Activated CD4-positive, alpha-beta memory T cell treated with anti-CD3 and anti-CD28 coated beads, Interleukin-2, amount 10 ng/mL, durations not matched to agents 7 days and 5 days (primary cell): ENCODE measurements at places on chromosomes 5 and 9. TPM values are rescaled to one million over a fixed set of nuclear protein-coding genes. Genes with fewer than 3 reads are reported as not detected.

Gene TTC33
- 19.6 TPM for total RNA-seq

GRCh38 chr9:134320126-134320867 lies 6.0 kb upstream of the RXRA start:
- DNase-seq: no peak
- H3K27ac ChIP-seq: no peak overlapping the region
- no peaks in the 10 kb centered on the region for H3K36me3 ChIP-seq
- peaks cover 24% of the 10 kb centered on the region for H3K27me3 ChIP-seq
- H3K4me1 ChIP-seq: peaks cover 9% of the 10 kb centered on the region

Gene PAXX
- total RNA-seq: 64.4 TPM

GRCh38 chr5:68382640-68383039 lies 167.1 kb downstream of the PIK3R1 start:
- H3K27ac ChIP-seq: peak overlapping the region; percentile 69
- no peak overlapping the region for H3K4me3 ChIP-seq
- H3K4me1 ChIP-seq: peaks cover 77% of the 10 kb centered on the region
- H3K36me3 ChIP-seq: peaks cover 9% of the 10 kb centered on the region
- DNase-seq: no peak

- H3K4me3 ChIP-seq: no peak overlapping the region
- H3K36me3 ChIP-seq: no peaks in the 10 kb centered on the region
- DNase-seq: no peak
- H3K27ac ChIP-seq: no peak overlapping the region
- H3K4me1 ChIP-seq: no peaks in the 10 kb centered on the region
- peaks cover 2% of the 10 kb centered on the region for H3K27me3 ChIP-seq
Measured at GRCh38 chr9:72338631-72339030, 26.4 kb downstream of the ZFAND5 start.

Gene IL31RA
- total RNA-seq: 0.28 TPM

Gene PIP5K1B
- 1.5 TPM for total RNA-seq

DNA sequence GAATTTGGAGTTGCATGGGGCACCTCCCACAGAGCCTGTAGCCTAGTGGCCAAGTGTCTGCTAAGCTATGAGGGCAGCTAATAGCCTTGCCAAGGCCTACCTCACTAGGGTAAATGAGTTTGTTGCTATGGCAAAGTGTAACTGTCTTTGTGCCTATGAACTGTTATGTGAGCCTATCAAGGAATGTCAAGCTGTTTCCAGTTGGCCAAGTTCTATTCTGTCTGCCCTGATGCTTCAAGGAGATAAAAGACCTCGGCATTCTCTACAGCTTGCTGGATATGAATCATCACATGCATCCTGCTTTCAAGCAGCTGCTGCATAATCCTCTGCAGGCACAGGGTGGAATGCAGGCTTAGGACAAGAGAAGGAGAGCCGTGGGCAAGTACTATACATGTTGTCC lies 69.8 kb upstream of the CCDC112 start:
- H3K36me3 ChIP-seq: no peaks in the 10 kb centered on the region
- H3K27ac ChIP-seq: no peak overlapping the region
- DNase-seq: no peak
- H3K4me1 ChIP-seq: peaks cover 2% of the 10 kb centered on the region
- peaks cover 3% of the 10 kb centered on the region for H3K27me3 ChIP-seq
- H3K4me3 ChIP-seq: no peak overlapping the region

- H3K27ac ChIP-seq: no peak overlapping the region
- no peaks in the 10 kb centered on the region for H3K4me1 ChIP-seq
- no peak overlapping the region for H3K4me3 ChIP-seq
- no peaks in the 10 kb centered on the region for H3K27me3 ChIP-seq
- DNase-seq: no peak
Measured at GRCh38 chr5:120628156-120628555, 164.1 kb downstream of the PRR16 start.

GRCh38 chr5:14115323-14115895 lies 27.7 kb upstream of the TRIO start:
- no peak for DNase-seq
- H3K4me3 ChIP-seq: no peak overlapping the region
- H3K4me1 ChIP-seq: no peaks in the 10 kb centered on the region
- no peak overlapping the region for H3K27ac ChIP-seq

Gene THBS4
- total RNA-seq: 2.2 TPM

GRCh38 chr9:12503606-12504122 lies 189.5 kb upstream of the TYRP1 start:
- DNase-seq: no peak
- H3K36me3 ChIP-seq: no peaks in the 10 kb centered on the region
- no peak overlapping the region for H3K27ac ChIP-seq
- no peaks in the 10 kb centered on the region for H3K27me3 ChIP-seq
- H3K4me1 ChIP-seq: no peaks in the 10 kb centered on the region

DNA sequence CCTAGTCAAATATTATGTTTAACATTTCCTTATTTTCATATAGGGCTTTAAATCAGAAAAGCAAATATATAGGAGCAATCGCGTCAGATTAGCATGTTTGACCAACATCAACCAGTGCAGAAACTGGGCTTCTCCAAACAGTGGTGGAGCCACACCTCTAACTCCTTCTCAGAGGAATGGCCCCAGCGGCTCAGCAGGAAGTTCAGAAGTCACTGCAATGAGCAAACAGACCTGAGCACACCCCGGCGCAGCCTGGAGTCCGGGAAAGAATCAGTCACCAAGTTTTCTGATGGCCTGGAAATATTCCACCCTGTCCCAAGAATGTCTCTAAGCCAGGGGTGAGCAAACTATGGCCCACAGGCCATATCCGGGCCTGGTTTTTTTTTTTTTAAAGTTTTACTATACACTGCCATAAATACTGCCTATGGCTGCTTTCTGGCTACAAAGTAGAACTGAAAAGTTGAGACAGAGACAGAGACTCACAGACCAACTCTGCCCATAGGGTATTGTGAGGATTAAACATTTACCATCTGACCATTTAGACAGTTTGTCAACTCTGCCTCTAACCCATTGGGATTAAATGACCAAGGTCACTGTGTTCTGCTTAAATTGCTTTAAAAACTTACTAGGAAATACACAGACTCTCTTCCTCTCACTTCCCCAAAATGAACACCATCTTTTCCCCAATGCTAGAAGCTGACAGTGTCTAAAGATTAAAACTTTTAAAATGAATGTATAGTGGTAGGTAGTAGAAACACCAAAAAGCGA lies 5.4 kb downstream of the GOLM1 start:
- no peaks in the 10 kb centered on the region for H3K36me3 ChIP-seq
- H3K4me1 ChIP-seq: peaks cover 10% of the 10 kb centered on the region
- peaks cover 20% of the 10 kb centered on the region for H3K27me3 ChIP-seq
- DNase-seq: no peak

DNA sequence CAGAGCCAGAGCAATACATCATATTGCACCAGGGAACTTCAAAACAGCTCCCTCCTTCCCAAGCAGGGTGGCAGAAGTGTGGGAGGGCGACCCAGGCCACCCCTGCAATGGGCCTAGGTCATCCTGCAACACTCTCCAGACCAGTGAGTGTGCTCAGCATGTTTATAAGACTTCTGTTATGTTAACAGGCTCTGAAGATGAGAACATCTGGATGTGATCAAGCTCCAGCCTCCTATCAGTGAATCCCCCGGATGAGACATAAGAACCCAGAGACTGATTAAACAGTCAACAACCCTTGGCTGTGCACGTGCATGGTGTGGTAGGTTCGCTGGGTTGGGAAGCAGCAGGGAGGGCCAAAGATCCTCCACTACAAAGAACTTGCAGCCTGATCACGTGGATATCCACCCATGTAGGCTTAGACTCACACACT lies 63.3 kb downstream of the ABCA1 start:
- no peak for DNase-seq
- no peak overlapping the region for H3K27ac ChIP-seq
- H3K4me1 ChIP-seq: no peaks in the 10 kb centered on the region

Gene CEL
- total RNA-seq: 1.1 TPM

DNA sequence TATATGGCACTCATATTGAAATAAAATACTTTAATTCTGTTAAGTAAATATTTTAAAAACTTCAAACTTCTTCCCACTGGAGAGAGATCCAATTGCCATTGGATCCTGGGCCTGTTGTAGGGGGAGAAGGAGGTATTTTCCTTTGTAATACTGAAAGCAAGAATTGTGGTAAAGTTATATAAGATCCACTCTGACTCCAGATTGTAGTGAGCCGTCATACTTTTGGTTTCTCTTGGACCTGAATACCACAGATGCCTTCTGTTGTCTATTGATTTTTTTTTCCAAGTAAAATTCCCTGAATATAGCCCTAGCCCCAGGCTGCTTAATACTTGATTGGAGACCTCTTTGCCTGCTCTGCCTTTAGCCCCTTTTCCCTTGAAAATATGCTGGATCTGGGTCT lies 86.9 kb downstream of the ATG10 start:
- H3K4me1 ChIP-seq: peaks cover 3% of the 10 kb centered on the region
- H3K36me3 ChIP-seq: no peaks in the 10 kb centered on the region
- H3K4me3 ChIP-seq: no peak overlapping the region
- no peak for DNase-seq
- no peak overlapping the region for H3K27ac ChIP-seq

Gene GABRB2
- total RNA-seq: not detected

GRCh38 chr5:65753189-65753588 lies 31.2 kb downstream of the NLN start:
- H3K27me3 ChIP-seq: no peaks in the 10 kb centered on the region
- H3K27ac ChIP-seq: no peak overlapping the region
- H3K4me3 ChIP-seq: no peak overlapping the region
- no peaks in the 10 kb centered on the region for H3K36me3 ChIP-seq
- DNase-seq: no peak
